Occipital lobe (tissue), 3 donors: ENCODE measurements at places on chromosomes 12 and 14. TPM values are rescaled to one million over a fixed set of nuclear protein-coding genes. Genes with fewer than 3 reads are reported as not detected.

The OTX2 gene
- total RNA-seq = not detected

The CD9 gene
- total RNA-seq = 29.5 TPM

The PMEL gene
- not detected for total RNA-seq

The AKAP3 gene
- 2.7 TPM for total RNA-seq

- no peak for DNase-seq
These were observed 293.6 kb downstream of the NELL2 start for GRCh38 chr12:44582521-44582920.

GRCh38 chr12:33634544-33634943 lies 194.9 kb upstream of the SYT10 start:
- no peak for DNase-seq

DNA sequence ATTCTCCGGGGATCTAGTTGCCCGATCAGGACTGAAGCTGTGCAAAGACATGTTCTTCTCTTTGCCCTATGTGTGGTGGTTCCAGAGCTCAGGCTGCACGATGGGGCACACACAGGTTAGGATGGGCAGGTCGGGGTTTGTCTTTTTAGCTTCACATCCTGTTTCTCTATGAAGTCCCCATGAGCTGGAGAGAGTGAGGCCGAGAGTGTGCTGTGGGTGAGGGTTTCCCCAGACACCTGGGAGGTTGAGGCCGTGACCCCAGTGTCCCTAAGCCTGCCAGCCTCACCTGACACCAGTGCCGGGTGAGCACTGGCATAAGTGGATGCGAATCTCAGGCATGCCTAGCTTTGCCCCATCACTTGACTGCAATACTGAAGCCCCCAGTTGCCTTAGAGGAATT lies 32.9 kb upstream of the IGF1 start:
- no peak for DNase-seq

- DNase-seq = no peak
These were observed 172.8 kb downstream of the KTN1 start for GRCh38 chr14:55752580-55753390.

DNA sequence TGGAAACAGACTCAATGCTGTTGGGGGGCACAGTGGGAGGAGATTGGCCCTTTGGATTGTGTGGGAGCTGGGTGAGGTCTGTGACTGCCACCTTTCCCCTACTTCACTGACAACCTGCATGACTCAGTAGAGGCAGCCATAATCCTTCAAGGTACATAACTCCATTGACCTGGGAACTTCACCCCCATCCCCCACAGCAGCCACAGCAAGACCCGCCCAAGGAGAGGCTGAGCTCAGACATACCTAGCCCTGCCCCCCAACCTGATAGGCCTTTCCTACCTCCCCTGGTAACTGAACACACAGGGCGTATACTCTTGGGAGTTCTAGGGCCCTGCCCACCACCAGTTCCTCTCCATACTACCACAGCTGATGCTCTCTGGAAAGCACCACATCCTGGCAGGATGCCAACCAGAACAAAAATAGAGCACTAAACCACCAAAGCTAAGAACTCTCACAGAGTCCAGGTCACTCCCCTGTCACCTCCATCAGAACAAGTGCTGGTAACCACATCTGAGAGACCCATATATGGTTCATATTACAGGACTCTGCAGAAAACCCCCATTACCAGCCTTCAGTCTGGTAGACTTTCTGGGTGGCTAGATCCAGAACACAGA lies 703.9 kb downstream of the FSCB start:
- DNase-seq = no peak

GRCh38 chr14:26113911-26114640 lies 483.8 kb downstream of the NOVA1 start:
- no peak for DNase-seq

DNA sequence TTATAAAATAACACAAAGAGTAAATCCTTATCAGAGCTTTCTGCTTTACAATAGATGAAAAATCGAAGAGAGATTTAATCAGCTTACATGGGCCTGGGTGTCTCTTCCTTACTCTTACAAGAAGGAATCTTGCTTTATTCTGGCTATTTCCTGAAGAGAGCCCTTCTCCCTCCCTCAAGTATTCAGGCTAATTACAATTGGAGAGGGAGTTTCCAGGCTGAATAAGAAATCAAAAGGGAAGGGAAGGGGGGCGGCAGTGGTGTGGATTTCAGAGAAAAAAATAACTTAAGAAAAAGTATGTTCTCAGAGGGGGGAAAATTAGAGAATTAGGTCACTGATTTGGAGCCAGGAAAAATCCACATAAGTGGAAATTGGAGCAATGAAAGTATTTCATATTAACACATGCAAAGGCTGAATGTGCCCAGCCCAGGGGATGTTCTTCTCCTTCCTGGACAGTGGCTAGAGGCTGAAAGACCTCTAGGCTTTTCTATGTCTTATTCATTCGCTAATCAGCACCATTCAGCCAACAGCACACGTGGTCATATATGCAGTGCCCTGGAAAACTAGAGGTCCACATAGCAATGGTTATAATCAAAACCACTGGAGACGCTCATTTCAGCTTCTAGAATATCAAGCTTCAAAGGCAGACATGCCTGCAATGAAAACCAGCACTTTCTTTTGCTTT lies 158.9 kb upstream of the BTG1 start:
- no peak for DNase-seq

GRCh38 chr12:116650062-116650461 lies 87.8 kb downstream of the SPRING1 start:
- DNase-seq = no peak

DNA sequence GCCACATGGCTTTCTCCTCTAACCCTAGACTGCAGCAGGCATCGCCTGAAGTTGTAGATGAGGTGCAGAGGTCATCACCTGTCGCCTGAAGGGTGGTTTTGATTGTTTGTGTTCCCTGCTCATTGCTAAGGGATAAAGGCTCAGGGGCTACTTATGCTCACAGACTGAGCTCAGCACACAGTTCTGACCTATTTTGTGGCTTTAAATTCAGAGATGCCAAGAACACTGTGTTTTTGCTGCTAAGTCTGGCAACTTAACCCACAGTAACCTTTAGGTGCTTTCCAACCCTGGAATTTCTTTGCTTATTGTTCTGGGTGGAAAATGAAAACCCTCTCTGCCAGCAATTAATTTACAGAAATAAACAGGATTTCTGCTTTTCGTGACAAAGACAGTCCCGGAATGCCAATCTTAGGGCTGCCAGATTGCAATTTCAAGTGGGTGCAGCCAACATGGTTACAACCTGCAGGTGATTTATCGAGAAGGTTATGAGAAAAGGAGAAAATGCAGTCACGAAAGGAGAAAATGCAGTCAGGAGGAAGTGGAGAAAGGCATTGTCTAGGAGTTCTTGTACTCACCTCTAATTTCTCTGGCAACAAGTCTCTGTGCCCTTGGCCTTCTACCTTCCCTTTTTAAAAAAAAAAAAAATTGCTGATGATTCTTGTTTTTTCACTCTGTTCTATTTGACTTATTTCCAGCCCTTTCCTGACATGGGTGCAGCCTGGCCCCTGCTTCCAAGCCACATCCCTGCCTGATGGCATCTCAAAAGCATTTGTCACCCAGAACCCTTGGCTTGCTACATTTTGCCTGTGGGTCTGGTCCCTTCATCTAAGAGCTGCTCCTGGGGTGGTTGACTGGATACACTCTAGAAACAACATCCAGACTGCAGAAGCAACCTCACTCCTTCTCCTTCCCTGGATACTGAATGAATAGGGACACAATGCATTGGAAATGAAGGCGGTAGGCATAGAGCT lies 23.3 kb downstream of the NPC2 start:
- no peak for DNase-seq

DNA sequence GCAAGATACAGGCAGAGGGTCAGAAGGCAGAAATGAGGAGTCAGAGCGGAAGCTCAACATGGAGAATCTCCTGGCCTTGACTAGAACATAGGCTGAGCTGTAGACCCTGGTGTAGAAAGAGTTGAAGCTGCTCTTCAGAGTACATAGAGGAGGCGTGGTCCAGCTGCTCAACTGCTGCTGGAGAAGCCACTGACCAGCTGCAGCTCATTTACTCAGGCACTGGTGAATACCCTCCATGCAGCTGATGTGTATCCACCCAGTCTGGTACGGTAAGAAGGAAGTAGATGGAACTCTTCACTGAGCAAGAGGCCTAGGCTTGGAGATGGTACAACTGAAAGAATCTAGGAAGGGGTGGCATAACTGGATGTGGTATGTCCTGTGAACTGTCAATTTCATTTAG lies 148.8 kb upstream of the DHRS4 start:
- DNase-seq = no peak

GRCh38 chr12:120737557-120738251 lies 12.1 kb downstream of the ACADS start:
- no peak for DNase-seq
